ENCODE measurements at places on chromosomes 5 and 9.

- DNase-seq = peak; percentile 98
Measured at GRCh38 chr5:167730121-167730520, 561.3 kb upstream of the WWC1 start.

DNA sequence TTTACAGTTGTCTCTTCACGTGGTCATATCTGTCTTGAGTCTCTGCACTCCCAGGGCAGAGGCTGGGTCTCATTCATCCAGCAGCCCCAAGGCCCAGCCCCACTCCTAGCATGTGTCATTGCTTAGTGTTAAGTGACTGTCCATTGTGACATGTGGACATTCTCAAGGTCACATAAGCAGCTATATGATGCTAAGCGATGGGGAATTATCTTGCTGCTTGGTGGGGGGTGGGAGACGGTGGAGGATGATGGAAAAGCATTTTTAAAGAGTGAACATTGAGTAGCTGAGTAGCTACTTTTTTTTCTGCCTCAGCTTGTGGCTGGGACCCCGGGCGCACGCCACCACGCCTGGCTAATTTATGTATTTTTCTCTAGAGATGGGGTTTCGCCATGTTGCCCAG is at the start of gene C9orf153:
C9orf153 (minus strand) TSS at position 101 of the 400 bp plus-strand sequence. CDS start 30,054 bp downstream, outside the sequence.
- no peak for DNase-seq

GRCh38 chr9:25677301-25678146 is 720 bp downstream of the TUSC1 start:
- peak; percentile 77 for DNase-seq

- no peak for DNase-seq
Measured at GRCh38 chr9:110476251-110476650, 103.3 kb downstream of the SVEP1 start.

DNA sequence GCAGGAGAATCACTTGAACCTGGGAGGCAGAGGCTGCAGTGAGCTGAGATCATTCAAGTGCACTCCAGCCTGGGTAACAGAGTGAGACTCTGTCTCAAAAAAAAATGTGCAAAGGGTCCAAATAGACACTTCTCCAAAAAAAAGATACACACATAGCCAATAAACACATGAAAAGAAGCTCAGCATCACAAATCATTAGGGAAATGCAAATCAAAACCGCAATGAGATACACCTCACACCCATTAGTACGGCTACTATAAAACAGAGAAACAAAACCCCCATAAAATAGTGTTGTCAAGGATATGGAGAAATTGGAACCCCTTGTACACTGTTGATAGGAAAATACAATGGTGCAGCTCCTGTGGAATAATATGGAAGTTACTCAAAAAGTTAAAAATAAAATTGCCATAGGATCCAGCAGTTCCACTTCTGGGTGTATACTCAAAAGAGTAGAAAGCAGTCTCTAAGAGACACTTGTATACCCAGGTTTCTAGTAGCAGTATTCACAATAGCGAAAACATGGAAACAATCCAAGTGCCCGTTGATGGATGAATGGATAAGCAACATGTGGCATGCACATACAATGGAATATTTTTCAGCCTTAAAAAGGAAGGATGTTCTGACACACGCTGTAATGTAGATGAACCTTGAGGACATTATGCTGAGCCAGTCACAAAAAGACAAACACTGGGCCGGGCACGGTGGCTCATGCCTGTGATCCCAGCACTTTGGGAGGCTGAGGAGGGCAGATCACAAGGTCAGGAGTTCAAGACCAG is 57.2 kb upstream of the PPARGC1B start:
- no peak for DNase-seq

DNA sequence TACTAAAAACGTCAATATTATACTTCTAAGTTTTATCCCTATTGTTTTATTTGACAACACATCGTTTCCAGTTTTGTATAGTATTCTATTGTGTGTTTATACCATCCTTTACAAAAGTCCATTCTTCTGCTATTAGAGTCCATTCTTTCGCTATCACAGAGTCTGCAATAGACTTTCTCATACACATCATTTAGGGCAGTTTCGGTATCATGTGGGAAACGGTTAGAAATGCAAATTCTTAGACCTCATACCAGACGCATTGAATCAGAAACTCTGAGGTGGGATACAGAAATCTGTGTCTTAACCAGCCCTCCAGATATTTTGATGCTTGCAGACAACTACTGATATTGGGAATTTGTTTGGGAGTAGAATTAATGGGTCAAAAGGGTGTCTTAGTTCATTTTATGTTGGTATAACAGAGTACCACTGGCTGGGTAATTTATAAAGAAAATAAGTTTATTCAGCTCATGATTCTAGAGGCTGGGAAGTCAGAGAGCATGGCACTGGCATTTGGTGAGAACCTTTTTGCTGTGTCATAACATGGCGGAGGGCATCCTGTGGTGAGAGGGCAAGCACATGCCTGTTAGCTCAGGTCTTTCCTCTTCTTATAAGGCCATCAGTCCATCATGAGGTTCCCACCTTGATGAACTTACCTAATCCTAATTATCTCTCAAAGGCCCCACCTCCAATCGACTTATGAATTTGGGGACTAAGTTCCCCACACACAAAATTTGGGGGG is 21.1 kb downstream of the CARTPT start:
- DNase-seq = no peak
